ENCODE measurements at places on chromosomes 3 and 15.
A peak's percentile ranks its signal among the peaks of the same experiment; 100 is the strongest.

DNA sequence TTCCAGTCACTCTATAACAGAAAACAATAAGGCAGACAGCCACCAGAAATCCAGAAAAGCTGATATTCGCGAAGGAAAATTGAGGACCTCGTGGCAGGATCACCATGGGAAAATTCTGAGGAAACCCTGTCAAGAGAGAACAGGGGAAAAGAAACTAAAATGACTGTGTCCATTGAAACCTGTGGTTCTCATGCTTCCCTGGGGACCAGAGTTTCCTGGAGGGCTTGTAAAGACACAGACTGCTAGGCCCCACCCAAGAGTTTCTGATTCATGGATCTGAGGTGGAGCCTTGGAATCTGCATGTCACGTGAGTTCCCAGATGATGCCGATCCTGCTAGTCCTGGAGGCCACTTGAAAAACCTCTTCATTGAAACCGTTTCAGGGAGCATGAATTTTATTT is 420.5 kb downstream of the EPHB1 start:
- no peak for DNase-seq

- no peak for DNase-seq
Observed at GRCh38 chr3:23490459-23490858, 287.3 kb downstream of the UBE2E2 start.

DNA sequence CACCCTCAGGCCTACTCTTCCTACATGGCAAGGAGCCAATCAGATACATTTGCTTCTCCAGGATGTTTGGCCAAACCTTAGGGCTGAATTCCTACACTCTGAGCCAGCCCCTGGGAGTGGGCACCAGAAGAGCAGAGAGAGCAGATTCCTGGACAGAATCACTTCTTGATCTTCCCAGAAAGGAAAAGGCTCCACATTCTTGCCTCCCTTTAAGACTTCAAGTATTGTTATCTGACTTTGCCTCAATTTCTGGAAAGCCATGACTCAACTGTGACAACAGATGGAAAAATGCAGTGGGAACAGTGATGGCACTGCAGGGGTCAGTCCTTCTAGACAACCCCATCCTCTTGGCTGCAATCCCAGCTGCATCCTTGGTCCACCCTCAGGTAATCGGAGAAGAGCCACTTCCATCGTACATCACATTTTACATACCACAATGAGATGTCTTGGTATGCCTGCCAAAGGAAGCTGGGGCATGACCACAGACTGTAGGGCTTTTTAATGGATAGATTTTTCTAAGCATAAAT is 21.0 kb downstream of the SLCO2A1 start:
- no peak for DNase-seq

DNA sequence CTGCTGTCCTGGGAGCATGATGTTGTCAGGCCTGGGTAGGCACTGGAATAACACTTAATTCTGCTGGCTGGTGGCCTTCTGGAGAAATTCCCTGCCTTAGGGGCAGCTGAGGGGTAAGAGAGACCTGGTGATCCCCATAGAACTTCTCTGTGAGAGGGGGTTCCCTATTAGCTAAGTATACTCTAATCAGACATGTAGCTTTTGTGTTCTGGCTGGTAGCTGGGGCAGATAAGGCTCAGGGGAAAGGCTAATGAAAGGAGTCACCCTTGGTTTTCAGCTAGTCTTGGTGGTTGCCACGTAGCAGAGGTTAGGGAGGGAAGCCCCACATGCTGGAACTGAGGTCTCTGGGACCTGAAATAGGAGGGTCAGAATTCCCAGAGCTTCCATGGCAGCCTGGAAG is 952 bp upstream of the HDDC3 start:
- no peak for DNase-seq

DNA sequence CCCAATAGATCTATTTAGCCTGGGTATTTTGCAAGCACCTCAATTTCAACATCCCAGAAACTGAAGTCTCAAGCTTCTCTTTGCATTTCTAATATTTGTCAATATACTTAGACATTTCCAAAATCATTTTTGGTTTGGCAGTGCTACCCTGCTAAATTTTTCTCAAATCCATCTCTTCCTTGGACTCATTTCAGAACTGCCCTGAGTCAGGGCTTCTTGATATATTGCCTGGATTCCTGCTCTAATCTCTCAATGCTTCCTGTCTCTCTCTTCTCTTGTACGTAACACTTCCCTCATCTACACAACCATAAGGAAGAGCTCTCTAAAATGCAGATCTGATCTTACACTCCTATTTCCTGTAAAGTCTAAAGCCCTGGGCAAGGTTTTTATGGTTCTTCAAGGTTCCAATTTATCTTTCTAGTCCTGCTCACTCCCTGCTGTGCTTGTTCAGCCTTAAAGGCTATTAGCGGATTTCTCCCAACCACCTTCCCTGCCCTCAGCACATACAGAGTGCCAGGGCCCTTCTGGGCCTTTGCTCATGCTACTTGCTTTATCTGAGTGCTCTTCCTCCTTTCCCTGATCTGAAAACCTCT is 53.0 kb upstream of the MME start:
- no peak for DNase-seq

- DNase-seq = no peak
Observed at GRCh38 chr3:125594125-125594524, 1.2 kb downstream of the OSBPL11 start.

GRCh38 chr15:92305343-92305742 is 88.3 kb upstream of the ST8SIA2 start:
- DNase-seq = no peak

DNA sequence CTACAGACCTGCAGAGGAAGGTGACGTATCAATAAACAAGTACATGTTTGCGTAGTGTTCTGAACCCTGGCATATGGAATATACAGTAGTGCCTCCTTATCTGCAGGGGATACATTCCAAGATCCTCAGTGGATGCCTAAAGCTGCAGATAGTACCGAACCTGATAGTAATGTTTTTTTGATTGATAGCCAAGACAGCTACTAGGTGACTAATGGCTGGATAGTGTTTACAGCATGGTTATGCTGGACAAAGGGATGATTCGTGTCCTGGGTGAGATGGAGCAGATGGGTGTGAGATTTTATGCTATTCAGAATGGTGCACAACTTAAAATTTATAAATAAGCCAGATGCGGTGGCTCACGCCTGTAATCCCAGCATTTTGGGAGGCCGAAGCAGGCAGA is 55.8 kb upstream of the IGF2BP2 start:
- no peak for DNase-seq

DNA sequence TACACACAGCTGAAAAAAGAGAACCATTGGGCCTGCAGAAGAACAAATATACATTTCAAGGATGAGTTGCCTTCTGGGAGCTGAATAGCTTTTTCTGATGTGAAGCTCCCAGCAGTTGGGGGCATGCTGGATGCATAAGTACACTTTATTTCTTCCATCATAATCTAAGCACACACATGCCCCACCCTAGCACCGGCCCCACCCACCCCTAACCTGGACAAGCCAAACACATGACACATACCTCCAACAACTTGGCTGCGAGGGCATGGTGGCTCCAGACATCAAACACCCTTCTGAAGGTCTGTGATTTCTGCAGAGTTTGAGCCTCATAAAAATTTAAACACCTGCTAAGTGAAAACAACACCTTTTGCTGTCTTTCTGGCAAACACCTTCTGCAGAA is 307.2 kb upstream of the TRIM42 start:
- no peak for DNase-seq

- DNase-seq = peak; percentile 26
Observed at GRCh38 chr3:143000528-143000927, 842 bp upstream of the U2SURP start.

DNA sequence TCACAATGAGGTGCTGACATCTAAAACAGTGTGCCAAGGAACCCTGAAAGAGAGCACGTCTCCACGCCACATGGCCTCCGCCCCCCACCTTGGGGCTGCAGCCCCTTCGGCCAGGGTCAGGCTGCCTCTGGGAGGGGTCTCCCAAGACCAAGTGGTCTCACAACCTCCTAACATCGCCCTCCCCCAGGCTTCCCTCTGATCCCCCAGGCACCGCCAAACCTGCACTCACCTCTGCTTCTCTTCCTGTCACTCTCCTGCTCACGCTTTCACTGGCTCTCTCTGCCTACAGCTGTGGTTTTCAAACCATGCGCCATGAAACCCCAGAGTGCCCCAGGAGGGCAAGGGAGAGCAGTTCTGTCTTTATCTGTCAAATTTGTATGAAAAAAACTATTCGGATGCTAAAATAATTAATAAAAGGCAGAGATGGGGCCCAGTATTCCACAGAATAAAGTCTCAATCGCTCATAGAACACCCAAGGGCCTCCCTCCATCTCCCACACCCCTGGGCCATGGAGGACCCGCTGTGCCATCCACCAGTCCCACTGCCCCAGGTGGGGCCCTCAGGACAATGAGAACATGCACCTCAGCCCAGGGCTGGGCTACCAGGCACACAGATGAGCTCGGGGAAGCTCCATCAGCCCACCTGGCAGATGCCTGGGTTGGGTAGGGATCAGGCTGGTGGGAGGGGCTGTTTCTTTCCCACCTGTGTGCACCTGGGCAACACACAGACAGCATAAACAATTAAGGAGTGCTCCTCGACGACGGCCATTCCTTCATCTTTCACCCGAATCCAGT is 21.5 kb downstream of the CYFIP1 start:
- DNase-seq = no peak

DNA sequence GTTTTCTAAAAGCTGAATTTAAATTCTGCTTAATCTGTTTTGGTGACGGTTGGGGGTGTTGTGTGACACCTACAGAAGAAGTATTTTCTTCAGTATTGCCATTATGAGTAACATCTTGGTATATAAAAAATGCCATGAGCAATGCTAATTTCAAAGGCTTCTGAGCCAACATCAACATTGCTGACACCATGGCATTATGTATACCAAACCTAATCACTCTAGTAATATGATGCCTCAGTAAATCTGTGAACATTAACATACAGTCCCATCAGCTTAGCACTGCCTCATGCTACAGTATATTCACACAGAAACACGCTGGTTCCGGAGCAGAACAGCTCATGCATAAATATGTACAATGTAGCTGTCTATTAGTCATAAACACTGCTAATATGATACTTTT is 75.8 kb downstream of the ZPLD1 start:
- no peak for DNase-seq

DNA sequence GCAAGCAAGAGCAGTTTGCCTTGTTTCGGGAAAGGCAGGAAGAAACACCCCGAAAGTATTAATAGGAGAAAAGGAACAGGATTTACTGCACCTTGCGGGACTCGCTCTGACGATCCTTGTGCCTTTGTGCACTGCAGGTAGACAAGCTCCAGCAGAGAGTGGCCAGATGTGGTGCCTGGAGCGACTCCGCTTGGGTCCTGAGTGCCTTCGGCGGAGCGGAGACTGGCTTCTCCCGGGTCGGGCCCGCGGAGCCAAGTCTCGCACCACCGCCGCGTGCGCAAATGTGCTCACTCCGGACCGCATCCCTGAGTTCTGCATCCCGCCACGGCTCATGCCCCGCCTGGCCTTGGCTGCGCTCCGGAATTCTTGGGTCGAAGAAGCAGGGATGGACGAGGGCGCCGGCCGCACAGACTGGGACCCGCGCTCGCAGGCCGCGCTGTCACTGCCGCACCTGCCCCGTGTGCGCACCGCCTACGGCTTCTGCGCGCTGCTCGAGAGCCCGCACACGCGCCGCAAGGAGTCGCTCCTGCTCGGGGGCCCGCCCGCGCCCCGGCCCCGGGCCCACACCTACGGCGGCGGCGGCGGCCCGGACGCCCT is 769 bp downstream of the C2CD4A start:
- peak; percentile 49 for DNase-seq

DNA sequence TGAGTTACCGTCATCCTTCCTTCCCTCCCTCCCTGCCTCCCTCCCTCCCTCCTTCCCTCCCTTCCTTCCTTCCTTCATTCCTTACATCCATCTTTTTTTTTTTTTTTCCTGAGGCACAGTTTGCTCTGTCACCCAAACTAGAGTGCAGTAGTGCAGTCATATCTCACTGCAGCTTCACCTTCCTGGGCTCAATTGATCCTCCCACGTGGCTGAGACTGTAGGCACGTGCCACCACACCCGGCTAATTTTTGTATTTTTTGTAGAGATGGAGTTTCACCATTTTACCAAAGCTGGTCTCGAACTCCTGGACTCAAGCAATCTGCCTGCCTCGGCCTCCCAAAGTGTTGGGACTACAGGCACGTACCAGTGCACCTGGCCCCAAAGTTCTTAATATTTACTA is 25.8 kb downstream of the USP3 start:
- no peak for DNase-seq

DNA sequence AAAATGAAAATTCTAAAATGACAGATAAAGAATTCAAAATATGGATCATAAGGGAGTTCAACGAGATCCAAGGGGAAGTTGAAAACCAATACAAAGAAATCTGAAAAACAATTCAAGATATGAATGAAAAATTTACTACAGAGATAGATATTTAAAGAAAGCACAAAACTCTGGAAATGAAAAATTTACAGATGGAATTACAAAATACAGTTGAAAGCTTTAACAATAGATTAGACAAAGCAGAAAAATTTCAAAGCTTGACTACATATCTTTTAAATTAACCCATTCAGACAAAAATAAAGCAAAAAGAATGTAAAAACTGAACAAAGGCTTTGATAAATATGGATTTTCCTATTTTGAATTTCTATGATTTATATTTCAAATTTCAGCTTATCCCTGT is 211.1 kb downstream of the SLC9A9 start:
- no peak for DNase-seq

- DNase-seq = no peak
Observed at GRCh38 chr3:126750756-126751121, 46.7 kb downstream of the CHCHD6 start.

DNA sequence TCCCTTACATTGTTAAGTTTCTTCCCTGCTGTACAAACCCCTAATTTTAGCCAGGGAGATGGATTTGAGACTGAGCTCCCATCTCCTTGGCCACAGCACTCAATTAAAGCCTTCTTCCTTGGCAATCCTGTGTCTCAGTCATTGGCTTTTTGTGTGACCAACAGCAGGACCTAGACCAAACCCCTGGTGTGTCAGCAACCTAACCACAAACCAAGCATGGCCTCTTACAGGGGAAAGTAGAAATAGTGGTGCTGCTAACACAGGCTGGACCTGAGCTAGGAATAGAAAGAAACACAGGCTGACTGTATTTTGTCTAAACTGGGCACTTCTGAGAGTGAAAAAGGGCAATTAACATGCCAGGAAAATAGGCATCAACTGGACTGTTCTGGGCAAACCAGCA is 37.9 kb downstream of the PPCDC start:
- no peak for DNase-seq

DNA sequence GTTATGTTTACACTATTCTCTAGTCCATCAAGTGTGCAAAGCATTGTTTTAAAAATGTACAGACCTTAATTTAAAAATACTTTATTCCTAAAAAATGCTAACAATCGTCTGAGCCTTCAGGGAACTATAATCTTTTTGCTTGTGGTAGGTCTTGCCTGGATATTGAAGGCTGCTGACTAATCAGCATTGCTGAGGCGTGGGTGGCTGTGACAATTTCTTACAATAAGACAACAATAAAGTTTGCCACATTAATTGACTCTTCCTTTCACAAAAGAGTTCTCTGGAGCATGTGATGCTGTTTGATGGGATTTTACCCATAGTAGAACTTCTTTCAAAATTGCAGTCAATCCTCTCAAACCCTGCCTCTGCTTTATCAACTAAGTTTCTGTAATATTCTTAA is 384.0 kb upstream of the TGFBR2 start:
- no peak for DNase-seq

GRCh38 chr3:129282727-129283327 is 4.2 kb downstream of the HMCES start:
- DNase-seq = no peak

GRCh38 chr3:10228248-10228950 is 19.9 kb upstream of the TATDN2 start:
- no peak for DNase-seq
